ENCODE measurements at places on chromosomes 3 and 15.

- DNase-seq: no peak
Measured at GRCh38 chr15:63056829-63057228, 14.3 kb downstream of the TPM1 start.

DNA sequence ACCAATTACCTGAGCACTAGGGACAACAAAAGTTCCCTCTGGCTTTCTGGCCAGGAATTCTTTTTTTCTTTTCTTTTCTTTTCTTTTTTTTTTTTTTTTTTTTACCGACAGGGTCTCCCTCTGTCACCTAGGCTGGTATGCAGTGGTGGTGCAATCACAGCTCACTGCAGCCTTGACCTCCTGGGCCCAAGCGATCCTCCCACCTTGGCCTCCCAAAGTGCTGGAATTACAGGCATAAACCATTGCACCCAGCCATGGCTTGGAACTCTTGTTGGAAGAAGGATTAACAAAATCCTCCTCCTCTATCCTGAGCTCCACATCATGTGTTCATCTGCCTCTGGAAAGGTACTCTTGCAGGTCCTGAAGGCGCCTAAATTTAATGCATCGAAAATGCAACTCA, 2.9 kb upstream of the LTF start:
- no peak for DNase-seq

DNA sequence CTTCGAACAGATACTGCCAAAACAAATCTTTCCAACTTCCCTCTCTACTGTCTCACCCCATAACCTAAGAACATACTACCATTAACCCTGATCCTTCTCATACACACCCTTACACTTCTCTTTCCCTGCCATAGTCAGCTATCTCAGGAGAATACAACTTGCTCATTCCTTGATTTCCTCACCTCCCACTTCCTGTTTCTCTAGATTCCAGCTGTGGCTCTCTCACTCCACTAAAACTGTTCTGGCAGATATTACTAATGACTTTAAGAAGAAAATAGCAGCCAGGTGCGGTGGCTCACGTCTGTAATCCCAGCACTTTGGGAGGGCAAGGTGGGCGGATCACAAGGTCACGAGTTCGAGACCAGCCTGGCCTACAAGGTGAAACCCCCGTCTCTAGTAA, 4.6 kb downstream of the LSG1 start:
- DNase-seq: no peak

DNA sequence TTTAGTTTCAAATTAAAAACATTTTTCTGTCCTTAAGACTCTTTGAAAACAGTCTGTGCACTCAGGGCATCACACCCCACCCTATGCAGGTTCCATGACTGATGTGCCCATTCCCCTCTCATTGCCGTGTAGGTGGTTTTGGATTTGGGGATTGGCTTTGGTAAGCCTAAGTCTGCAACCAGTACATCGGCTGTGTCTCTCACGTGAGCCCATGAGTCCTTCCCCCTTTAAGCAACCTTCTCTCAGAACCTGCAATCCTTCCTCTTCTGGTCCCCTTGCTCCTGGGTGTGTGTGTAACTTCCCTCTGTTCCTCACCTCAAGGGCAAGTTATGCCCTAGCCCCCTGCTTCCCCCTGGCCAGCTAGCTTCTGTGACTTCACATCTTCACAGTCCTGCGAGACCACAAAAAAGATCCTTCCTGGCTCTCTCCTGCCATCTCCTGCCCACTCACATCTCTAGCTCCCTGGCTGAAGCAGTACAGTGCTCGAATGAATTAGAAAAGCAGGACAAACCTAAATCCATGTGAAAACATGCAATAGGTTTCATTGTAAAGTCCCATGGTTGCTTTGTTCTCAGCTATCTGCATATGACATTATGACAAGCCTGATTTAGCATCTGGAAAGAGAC, 126.7 kb downstream of the UACA start:
- DNase-seq: no peak

- no peak for DNase-seq
Measured at GRCh38 chr15:47427463-47427862, 289.8 kb upstream of the SEMA6D start.

DNA sequence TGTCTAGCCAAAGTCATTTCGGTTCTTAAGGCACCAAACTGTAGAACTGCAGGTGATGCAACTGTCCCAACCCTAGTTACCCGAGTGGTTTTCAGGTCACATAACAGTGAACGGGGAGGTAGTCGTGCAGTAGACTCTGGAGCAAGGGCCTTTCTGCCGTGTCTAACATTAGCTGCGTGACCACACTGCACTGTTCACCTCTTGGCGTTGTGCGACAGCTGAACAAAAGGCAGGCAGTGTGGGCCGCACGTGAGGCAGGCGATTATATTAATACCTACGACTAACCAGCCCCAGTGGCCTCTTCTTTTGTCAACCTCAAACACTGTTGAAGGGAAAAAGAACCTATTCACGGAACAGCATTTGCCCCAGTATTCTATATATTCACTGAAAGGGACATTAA, 2.8 kb downstream of the LRRN1 start:
- no peak for DNase-seq

DNA sequence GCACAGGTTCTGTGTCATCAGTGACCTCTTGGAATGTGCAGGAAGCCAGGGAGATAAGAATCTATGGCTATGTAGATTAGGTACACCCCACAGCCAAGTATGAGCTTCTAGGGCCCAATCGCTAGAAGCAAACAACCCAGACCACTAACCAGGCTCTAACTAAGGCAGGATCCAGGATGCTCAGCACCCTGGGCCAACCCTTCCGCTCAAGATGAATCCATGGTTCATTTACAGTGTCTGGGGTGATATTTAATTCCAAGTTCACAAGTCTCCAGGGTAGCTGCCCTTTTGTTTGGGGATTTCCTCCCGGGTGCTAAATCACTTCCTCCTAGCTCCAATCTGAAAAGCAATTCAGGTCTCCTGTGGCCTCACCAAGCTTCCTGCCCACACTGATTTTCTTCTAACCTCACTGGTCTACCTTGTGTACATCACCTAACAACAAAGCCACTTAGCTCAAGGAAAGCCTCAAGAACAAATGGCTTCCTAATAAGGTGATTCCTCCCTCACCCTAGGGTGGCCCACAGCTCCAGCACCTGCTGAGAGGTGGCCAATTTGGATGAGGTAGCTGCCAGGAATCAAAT, 2.4 kb downstream of the EHD4 start:
- no peak for DNase-seq

DNA sequence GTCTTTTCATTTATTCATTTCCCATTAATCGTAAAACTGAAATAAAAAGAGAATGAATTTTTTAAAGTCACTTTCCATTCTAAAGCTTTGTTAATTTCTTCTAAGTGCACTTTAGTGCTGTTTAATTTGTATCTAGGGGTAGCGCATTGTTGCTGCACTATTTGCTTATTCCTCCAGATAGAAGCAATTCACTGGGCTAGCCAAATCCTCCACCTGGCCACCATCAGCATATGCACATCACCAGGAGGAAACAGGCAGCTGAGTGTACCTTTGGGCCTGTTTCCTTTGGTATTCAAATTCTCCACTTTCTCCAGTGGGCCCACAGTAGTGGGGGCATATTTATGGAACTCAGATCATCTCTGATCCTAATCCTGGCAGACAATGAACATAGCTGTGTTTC, 29.8 kb upstream of the CPB1 start:
- DNase-seq: no peak

GRCh38 chr3:114361391-114361790, 67.6 kb downstream of the TIGIT start:
- DNase-seq: no peak

DNA sequence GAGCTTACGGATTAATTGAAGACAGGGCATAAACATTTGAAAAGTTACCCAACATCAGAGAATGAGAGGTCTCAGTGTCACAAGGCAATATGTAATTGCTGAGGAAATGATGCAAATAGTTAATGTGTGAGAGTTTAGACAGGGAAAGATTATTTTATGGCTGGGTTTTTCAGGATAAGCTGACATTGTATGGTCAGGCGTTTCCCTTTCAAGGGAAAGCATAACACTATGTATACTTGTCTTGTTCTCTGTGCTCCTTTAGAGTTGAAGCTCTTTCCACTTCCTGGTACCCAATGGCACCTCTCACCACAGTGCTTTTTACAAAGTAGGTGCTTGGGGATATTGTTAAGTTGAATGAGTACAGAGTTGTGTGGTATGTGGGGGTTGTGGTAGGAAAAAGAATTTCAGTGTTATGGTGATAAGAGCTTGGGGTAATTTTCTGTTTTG, 19.9 kb downstream of the IQGAP1 start:
- no peak for DNase-seq

DNA sequence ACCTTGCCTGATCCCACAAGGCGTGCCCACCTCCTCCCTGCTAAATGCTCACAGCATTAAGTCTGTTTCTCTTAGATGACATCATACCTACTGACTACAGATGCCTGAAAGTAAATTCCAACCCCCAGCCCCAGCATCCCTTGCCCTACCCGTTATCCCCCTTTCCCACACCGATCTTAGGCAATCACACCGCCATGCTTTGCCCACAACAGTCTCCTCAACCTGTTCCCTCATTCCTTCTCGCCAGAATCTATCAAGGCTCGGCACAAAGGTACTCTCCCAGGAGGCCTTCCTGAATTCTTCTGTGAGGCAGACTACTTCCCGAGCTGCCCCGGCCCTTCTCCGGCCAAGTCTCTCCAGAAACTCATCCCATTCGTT, 789 bp upstream of the SEC61A1 start:
- DNase-seq: peak; percentile 7

- DNase-seq: peak; percentile 50
Measured at GRCh38 chr3:176906046-176906905, 291.0 kb downstream of the TBL1XR1 start.

- no peak for DNase-seq
Measured at GRCh38 chr3:66778777-66779176, 219.3 kb upstream of the KBTBD8 start.

GRCh38 chr3:101340591-101340990, 20.2 kb upstream of the IMPG2 start:
- no peak for DNase-seq

DNA sequence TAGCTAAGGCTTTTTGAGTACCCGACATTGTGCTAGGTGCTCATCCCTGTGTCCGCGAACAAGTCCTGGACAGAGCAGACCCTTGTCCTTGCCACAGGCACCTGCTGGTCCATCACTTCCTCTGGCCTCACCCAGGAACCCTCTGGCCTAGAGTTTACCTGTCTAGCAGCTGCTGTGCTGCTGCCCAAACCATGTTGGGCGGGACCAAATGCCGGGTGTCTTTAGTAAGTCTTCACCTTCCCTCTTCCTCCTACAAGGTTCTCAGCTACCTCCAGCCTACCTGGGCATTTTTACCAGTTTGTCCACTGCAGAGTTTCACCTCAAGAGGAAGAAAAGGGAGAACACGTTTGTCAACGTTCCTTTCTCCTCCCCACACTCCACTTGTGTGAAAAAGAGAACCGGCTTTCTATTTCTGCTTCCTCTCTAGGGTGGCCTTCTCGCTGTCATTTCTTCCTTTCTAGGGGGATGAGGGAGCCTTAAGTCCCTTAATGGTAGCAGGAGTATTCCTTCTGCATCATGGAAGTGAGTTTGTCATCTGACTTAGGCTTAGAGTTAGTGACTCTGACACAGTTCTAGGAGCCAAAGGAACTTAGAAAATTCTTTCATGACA, 80.4 kb upstream of the GCNT3 start:
- DNase-seq: no peak

- DNase-seq: no peak
Measured at GRCh38 chr15:33888176-33888575, 80.1 kb upstream of the CHRM5 start.

DNA sequence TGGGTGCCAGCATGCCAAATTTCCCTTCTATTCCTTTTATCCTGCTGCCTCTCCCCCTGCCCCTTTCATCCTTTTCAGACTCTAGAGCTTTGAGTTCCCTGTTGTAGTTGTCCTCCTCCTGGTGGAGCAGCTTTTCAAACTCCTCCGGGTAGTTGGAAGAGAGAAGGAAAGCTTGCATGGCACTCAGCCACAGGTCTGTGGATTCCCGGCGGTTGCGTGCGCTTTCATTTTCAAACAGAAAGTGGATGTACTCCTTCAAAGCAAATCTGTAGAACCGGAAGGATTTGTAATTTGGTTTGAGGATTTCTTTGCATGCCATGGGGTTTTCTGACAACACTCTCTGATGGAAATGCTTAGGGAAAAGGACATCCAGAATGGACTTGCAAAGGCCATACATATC, 68.1 kb upstream of the DCLK3 start:
- no peak for DNase-seq

- DNase-seq: no peak
Measured at GRCh38 chr3:87780811-87781210, 278.0 kb downstream of the CGGBP1 start.

- DNase-seq: no peak
Measured at GRCh38 chr3:153572654-153573053, 410.6 kb downstream of the RAP2B start.

DNA sequence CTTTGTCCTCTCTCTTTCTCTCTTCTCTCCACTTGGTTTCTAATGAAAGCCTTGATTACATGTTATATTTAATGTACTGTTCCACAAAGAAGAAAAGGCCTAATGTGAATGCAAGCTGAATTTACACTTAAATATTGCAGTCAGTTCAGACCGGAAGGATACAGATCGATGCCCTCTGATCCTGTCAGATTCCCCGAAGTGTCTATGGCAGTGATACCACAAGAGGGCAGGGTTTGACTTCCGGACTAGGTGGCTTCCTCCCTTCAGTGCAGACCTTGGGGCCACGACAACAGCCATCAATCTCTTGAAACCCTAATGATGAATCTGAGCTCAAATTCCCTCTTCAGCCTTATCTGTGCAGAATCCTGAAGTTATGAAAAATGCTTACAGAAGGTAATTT, 29.5 kb downstream of the AGTR1 start:
- no peak for DNase-seq

GRCh38 chr3:72721683-72722381, 126.4 kb downstream of the SHQ1 start:
- DNase-seq: no peak

- DNase-seq: no peak
Measured at GRCh38 chr15:75732809-75733451, 20.3 kb upstream of the CSPG4 start.

- DNase-seq: no peak
Measured at GRCh38 chr3:77179762-77180161, 139.9 kb downstream of the ROBO2 start.

DNA sequence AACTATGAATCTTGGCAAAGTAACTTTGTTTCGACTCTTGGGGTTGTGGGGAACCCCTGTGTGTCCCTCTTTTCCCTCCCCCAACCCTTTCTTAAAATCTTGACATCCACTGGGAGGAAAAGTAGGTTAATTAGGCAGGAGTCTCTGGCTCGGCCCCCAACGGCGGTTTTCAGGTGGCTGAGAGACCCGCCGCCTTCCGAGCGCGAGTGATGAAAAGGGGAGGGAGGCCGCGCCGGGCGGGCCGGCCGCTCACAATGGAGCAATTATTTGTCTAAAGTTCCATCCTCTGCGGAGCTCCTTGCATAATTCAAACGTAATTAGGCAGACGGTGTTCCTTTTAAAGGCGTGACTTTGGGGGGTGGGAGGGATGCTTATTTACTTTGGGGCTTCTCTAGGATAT, 51.7 kb downstream of the ZIC4 start:
- no peak for DNase-seq

DNA sequence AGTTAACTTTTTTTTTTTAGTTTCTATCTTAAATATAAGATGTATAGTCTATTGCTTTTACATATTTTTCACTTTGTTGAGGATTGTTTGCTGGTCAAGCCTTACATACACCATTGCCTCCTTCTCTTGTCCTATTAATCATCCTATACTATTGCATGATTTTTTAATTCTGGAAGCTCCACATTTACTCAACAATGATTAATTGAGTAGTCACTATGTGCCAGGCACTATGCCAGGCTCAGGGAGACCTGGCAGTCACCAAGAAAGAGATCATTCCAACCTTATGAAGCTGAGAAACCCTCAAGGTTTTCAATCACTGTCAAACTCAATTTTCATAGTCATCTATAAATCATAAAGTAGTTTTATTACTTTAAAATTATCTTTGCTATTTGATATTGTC, 626.2 kb downstream of the IGSF11 start:
- no peak for DNase-seq
